ENCODE measurements at places on chromosomes 16 and 17.

DNA sequence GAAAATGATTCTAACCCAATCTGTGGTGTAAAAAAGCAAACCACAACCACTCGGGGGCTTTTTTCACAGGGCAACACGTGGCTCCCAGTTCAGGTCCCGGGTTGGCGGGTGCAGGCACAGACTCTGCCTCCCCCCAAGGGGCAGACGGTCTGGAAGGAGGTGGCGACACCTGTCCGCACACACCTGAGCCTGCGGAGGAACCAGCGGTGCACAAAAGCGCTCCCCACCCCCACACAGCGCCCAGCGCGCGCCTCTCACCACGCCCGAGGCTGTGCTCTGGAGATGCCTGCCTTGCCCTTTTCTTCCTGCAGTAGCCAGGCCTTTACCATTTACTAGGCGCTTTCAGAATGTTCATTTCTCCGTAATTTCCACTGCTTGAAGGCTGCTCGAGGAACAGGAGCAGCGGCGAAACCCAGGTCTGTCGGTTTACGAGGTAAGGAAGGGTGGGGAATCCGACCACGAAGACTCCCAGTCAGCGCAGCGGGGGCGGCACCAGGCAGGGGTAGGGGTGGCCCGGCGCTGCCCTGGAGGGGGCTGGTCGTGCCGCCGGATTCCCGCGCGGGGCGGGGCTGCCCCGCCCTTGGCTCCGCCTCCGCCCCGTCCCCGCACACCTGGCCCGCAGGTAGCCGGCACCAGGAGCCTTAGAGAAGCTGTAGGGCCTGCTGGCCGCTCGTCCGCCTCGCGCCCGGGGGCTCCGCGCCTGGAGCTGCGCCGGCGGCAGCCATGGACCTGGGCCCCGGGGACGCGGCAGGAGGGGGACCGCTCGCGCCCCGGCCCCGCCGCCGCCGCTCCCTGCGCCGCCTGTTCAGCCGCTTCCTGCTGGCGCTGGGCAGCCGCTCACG lies at the start of gene USP43:
Gene USP43, plus strand, starts transcription at position 608 of the 842 bp plus-strand sequence. Its CDS starts 116 bp downstream, at position 724.
- peak; percentile 25 for DNase-seq

- DNase-seq: peak; percentile 38
Observed at GRCh38 chr17:65177901-65178300, 40.7 kb downstream of the RGS9 start.

GRCh38 chr17:10936931-10937330 lies 99.0 kb upstream of the PIRT start:
- no peak for DNase-seq

GRCh38 chr17:18181358-18181757 lies 2.3 kb upstream of the ALKBH5 start:
- DNase-seq: no peak

DNA sequence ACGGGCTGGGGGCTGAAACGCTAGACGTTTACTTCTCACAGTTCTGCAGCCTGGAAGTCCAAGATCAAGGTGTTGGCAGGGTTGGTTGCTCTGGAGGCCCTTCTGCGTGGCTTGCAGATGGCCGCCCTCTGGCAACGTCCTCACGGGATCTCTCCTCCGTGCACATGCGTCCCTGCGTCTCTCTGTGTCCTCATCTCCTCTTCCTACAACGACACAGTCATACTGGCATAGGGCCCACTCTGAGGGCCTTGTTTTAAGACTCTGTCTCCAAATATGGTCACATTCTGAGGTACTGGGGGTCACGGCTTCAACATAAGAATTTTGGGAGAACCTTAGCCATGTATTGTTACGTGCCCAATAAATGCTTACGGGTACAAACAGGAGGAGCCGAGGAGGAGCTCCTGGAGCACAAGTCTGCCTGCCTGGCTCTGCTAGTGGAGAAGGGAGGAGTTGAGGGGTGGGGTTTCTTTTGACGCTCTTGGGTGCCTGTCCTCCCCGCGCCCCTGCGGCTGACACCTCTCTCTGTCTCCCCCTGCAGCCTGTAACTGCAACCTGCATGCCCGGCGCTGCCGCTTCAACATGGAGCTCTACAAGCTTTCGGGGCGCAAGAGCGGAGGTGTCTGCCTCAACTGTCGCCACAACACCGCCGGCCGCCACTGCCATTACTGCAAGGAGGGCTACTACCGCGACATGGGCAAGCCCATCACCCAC lies 141.1 kb downstream of the NTN1 start:
- DNase-seq: no peak

DNA sequence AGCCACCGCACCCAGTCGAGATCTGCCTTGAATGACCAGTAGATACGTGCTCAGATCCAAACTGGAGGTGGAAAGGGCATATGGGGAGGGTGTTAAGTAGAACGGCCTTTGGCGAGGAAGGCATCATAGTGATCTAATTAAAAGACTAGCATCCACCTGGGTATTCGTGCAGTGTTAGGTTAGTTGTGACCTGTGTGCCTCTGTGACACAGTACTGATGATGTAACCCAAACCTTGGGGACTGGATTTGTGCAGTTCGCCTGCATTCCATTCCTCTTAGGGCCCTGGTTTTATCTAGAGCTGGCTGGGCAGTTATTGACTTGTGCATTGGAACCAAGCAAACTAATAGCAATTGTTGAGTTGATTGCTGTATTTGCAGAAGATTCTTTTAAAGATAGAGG lies 47.9 kb downstream of the SNX29 start:
- DNase-seq: no peak

Data from fibroblast of villous mesenchyme (primary cell).